Muscle of leg (tissue), 16 donors: ENCODE measurements at places on chromosomes 16 and 17. TPM values are rescaled to one million over a fixed set of nuclear protein-coding genes. Genes with fewer than 3 reads are reported as not detected.
A peak's percentile ranks its signal among the peaks of the same experiment; 100 is the strongest.

DNA sequence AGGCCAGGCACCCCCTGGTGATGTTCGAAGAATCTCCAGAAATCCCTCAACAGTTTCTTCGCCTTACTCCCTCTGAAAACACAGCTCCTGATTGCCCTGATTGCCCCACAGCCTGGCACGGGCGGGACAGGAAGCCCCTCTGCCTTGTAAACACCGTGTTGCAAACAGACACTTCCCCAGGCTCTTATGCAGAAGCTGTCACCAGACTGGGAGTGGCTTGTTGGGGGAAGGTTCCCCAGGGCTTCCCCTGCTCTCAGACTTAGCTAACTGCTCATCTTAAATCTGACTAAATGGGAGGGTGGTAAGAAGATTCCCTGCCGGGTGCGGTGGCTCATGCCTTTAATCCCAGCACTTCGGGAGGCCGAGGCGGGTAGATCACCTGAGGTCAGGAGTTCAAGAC is 11.2 kb downstream of the PIK3R5 start:
- no peaks in the 10 kb centered on the region for H3K36me3 ChIP-seq
- peak overlapping the region; percentile 7 for H3K27ac ChIP-seq
- no peak overlapping the region for H3K4me3 ChIP-seq
- DNase-seq, result peak; percentile 77

GRCh38 chr17:81977211-81977808 is at the start of gene ASPSCR1:
ASPSCR1 (plus strand) TSS chr17:81977629; CDS start chr17:81977647, 18 bp downstream.
- H3K27ac ChIP-seq, result peak within 1 kb of the TSS; percentile 81
- H3K36me3 ChIP-seq, result peaks cover 18% of the 10 kb centered on the region
- peak; percentile 96 for DNase-seq
- peaks cover 19% of the 10 kb centered on the region for H3K4me1 ChIP-seq
- peaks cover 4% of the 10 kb centered on the region for H3K27me3 ChIP-seq

- H3K36me3 ChIP-seq, result no peaks in the 10 kb centered on the region
- H3K27me3 ChIP-seq, result peaks cover 57% of the 10 kb centered on the region
- H3K4me3 ChIP-seq, result no peak overlapping the region
Observed at GRCh38 chr16:4937782-4938682, 1.1 kb upstream of the PPL start.

DNA sequence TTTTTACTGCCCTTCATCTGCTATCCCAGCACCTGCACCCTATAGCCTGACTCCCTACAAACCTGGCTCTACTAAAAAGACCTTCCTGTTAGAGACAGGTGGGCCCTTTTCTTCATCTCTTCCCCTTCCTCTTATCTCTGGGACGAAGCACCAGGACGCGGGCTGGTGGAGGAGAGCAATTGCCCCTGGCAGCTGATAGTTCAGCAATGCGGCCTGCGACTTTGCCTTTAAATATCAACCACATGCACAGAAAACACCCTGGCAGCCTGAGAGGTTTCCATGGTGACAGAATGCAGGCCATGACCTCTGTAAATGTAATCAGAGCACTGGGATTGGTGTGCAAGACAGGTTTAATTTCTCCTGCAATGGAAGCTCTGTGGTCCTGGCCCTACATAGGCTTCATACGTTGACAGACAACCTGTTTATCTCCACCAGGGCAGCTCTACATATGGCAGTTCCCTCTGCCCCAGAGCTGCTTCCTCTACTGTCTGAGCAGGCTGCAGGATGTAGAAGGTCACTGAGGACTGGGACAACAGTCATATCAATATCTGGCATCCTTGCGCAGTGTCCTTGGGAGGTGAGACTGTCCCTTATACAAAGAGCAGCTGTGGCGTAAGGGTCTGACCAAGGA is 10.0 kb upstream of the SKAP1 start:
- H3K27ac ChIP-seq, result no peak overlapping the region
- H3K27me3 ChIP-seq, result peaks cover 15% of the 10 kb centered on the region
- no peak overlapping the region for H3K4me3 ChIP-seq
- H3K4me1 ChIP-seq, result peaks cover 4% of the 10 kb centered on the region
- H3K36me3 ChIP-seq, result no peaks in the 10 kb centered on the region
- no peak for DNase-seq

DNA sequence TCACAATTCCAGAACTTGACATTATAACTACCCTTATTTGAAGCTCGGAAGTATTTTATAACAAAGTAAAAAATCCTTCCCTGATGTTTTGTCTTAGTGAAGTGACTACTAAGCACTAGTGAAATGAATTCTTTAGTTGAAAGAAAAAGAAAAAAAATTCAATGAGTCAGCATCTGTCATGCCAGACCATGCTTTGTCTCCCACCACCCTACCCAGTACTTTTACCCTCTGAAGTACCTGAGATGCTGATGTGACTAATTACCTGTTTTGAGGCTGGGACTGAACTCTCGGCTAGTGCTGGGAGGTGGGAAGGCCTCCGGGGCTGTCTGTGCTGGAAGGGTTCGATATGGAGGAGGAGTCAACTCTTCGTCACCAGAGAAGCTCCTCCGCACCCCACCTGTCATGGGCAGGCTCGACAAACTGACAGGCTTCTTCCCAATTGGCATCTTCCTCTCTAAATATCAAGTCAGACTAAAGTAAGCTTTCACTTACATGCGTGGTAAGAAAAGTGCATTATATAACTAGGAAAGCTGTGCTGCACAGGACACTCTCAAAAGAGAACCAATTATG is 19.6 kb downstream of the NME2 start:
- H3K4me1 ChIP-seq, result no peaks in the 10 kb centered on the region
- no peaks in the 10 kb centered on the region for H3K27me3 ChIP-seq
- H3K4me3 ChIP-seq, result no peak overlapping the region
- H3K27ac ChIP-seq, result no peak overlapping the region

Gene TBC1D26
- 0.31 TPM for total RNA-seq

GRCh38 chr16:22317001-22317530 is 19.9 kb downstream of the POLR3E start:
- no peaks in the 10 kb centered on the region for H3K4me1 ChIP-seq
- H3K27ac ChIP-seq, result no peak overlapping the region
- no peak for DNase-seq
- peaks cover 76% of the 10 kb centered on the region for H3K36me3 ChIP-seq
